ENCODE measurements at places on chromosomes 5 and 9.

- DNase-seq, result no peak
Measured at GRCh38 chr5:44329716-44330115, 59.5 kb downstream of the FGF10 start.

DNA sequence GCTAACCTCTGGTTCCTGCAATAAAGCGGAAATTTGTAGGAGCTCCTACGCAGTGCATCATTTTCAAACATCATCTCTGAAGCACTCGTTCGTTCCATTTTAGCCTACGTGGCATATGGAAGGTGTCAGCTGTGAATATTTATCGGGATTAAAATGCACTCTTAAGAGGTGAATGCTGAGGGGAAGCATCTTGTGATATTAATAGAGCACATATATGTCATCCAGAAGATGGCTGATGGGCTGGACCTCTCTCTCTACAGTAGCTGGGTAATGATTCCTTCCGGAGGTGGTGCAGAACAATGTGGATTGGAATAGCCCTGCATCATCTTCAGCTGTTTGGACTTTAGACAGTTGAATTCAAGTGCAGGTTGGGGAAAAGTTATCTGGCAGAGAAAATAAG lies 478.7 kb downstream of the DMAC1 start:
- no peak for DNase-seq

DNA sequence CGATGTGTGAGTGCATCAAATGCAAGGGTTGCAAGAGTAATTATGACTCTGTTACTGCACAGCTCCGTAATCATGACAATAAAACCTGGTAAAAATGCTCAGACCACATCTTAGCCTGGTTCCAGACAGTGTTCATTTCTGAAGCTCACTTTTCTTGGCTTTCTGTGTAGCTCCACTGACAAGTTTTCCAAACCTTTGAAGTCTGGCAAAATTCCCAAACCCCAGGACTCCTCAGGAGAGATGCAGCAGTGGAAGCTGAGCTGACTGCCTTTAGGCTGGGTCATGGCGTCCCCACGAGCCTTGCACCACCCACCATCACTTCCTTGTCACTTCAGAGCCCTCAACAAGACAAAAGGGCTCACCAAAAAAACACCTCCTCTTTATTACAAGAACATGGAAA lies 131.6 kb upstream of the TAS2R1 start:
- DNase-seq, result no peak

GRCh38 chr5:32165597-32165996 lies 8.5 kb downstream of the GOLPH3 start:
- no peak for DNase-seq

- no peak for DNase-seq
Measured at GRCh38 chr5:41414598-41414997, 95.8 kb downstream of the PLCXD3 start.

GRCh38 chr9:34331196-34331595 lies 1.8 kb downstream of the NUDT2 start:
- no peak for DNase-seq

DNA sequence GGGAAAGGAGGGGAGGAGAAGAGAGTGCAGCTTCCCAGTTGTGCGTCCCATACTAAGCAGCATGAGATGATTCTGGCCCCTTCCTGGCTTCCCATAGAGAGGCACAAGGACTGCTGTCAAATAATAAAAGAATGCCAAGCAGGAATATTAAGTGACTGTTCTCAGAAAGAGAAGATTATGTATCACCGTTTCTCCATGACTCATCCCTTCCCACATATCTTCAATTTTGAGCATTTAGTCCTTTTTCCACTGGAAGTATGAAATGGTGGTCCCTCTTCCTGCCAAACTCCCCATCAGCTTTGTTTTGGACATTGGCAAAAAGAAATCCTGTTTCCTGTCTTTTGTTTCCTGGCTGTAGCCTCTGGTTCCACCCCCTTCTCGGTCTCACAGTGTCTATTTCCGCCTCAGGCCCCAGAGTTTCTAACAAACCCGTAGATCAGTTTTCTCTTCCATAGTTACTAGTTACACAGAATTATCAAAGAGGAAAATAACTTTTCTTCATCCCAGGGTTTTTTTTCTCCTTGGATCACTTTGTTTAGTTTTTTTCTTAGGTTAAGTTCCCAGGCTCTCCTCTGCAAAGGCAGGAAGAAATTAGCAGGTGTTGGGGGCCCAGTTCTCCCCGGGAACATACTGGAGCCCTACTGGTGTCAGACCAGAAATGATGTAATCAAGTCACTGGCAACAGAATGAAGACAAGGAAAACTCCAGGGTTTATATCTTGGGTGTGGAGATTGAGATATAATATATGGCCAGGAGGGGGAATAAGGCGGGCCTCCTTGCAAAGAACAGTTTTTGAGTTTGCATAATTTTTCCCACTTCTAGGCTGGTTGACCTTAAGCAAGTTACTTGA lies 26.4 kb upstream of the ARHGAP26 start:
- no peak for DNase-seq

GRCh38 chr5:155485386-155485785 lies 471.8 kb downstream of the KIF4B start:
- no peak for DNase-seq

DNA sequence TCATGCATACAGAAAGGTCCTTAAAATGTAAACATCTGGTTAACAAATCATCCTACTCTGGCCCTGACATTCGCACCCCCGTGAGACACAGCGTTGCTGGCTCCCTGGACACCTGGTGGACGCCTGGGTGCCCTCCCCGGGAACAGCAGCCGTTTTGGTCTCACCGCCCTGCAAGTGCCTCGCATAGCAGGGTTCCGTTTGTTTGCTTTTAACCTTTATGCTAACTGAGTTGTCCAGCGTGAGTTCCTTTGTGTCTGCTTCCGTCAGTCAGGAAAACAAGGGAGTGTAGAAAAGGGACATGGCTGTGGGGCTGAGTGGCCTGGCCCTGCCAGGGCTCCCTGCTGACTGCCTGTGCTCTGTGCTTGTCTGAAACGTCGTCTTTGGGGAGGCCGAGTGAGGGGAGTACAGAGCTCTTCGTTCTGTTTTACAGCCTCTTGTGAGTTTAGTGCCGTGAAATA lies 91.8 kb upstream of the CACNA1B start:
- DNase-seq, result no peak

GRCh38 chr9:76374783-76375559 lies 19.3 kb downstream of the RFK start:
- no peak for DNase-seq

DNA sequence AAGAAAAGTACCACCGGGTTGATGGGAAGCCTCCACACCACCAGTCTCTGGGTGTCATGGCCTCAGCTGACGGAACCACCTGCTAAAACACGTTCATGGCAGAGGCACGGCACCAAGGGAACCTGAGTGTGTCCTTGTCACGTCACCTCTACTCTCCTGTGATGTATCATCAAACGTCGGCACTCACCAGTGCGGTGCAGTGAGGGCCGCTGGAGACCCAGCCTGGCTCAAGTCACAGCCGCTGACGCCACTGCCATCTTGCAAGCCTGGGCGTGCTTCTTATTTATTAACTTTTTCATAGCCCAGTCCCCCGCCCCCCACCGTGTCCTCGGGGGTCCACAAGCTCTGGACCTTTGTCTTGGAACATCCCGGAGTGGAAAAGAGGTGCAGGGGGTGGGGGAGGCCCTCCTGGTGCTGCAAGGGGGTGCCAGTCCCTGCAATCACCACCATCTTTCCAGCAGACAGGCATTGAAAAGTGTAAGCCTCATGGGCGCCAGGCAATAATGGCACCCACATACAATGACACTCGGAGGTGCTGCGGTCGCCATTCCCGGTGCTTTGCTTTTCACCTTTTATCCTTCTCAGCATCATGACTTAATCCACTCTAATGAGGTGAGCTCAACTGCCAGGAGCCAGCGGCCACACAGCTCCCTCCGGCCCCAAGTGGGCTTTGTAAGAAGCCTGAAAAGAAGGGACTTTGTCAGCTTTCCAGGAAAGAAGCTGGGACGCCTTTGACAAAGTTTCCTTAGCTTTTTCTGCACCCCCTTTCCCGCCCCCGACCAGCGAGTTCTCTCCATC lies 202.3 kb upstream of the IRX1 start:
- DNase-seq, result no peak

GRCh38 chr5:168313596-168314204 lies 22.3 kb downstream of the WWC1 start:
- DNase-seq, result no peak

- no peak for DNase-seq
Measured at GRCh38 chr9:5624655-5625054, 4.3 kb upstream of the RIC1 start.

DNA sequence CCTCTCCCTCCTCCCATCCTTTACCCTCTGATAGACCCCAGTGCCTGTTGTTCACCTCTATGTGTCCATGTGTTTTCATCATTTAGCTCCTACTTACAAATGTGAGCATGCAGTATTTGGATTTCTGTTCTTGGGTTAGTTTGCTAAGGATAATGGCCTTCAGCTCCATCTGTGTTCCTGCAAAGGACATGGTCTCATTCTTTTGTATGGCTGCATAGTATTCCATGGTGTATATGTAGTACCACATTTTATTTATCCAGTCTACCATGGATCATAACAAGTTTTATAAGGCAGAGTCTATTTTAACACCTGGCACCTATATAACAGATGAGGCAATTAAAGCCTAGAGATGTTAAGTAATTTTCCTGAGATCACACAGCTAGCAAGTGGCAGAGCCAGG lies 7.4 kb downstream of the YTHDC2 start:
- no peak for DNase-seq

DNA sequence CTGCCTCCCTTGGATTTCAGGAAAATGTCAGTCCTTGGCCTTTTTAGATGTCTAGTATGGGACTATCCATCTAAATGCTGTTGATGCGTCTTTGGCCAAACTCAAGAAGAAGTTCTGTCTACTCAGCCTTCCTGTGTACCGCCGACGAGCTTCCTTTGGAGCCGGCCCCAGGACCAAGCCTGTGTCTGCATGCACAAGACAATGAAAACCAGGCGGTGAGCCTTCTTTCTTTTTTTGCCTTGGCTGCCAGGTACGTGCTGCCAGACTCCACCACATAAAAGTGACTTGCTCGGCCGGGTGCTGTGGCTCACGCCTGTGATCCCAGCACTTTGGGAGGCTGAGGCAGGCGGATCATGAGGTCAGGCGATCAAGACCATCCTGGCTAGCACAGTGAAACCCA lies 6.0 kb upstream of the NEURL1B start:
- DNase-seq, result no peak

DNA sequence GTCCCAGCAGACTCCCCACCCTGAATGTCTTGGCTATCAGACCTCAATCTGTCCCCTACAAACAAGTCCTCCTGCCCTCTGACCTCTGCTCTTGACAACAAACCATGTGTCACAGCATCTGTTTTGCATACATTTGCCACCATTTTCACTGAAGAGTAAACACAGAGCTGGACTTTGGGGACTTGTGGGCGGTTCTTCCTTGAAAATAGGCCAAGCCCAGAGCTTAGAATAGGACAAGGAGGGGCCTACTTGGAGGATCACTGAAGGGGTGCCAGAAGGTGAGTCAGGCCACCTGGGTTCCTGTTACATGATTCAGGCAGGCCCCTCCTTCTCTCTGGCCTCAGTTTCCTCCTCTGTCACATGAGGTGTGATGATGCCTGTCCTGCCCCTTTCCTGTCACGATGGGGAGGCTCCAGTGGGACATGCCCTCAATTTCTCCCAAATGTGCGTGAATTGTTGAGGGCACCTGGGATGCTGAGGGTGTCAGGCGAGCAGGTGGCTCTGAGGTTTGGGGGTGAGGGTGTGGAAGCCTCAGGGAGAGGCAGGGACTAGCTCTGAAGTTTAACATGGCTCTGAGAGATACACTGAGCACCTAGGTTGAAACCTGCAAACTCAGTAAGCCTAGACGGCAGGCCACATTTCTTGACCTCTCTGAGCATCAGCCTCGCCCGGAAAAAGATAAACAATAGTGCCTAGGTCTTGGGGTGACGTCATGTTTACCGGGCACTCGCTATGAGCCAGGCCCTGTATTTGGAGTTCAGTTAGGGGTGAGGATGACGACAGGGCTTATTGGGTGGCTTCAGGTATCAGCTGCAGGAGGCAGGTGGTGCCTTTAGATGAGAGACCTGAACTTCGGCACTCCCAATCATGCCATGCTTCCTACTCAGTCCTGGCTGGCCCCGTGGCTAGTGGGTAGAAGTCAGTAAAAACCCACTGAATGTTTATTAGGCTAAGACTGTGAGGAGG lies 107.6 kb upstream of the PITX1 start:
- DNase-seq, result no peak

- DNase-seq, result no peak
Measured at GRCh38 chr5:107199756-107200155, 471.0 kb downstream of the EFNA5 start.

- no peak for DNase-seq
Measured at GRCh38 chr5:136070486-136071285, 41.9 kb downstream of the TGFBI start.

GRCh38 chr9:136247947-136248637 lies 2.5 kb upstream of the QSOX2 start:
- DNase-seq, result no peak

DNA sequence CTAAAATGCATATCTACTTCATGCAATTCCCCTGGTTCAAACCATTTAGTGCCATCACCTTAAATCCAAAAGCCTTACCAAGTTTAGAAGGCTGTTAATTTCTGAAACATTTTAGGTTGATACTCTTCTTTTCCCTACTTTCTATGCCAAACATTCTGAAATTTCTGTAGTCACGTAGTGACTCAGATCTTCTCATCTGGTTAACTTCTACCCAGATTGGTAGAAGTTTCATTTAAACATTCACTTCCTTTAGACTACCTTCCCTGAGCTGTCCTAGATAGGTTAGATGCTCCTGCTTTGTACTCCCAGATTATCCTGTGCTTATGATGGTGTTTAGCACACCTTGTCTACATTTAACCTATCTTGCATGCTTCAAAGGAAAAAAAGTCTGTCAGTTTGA lies 9.9 kb downstream of the RAD50 start:
- no peak for DNase-seq

DNA sequence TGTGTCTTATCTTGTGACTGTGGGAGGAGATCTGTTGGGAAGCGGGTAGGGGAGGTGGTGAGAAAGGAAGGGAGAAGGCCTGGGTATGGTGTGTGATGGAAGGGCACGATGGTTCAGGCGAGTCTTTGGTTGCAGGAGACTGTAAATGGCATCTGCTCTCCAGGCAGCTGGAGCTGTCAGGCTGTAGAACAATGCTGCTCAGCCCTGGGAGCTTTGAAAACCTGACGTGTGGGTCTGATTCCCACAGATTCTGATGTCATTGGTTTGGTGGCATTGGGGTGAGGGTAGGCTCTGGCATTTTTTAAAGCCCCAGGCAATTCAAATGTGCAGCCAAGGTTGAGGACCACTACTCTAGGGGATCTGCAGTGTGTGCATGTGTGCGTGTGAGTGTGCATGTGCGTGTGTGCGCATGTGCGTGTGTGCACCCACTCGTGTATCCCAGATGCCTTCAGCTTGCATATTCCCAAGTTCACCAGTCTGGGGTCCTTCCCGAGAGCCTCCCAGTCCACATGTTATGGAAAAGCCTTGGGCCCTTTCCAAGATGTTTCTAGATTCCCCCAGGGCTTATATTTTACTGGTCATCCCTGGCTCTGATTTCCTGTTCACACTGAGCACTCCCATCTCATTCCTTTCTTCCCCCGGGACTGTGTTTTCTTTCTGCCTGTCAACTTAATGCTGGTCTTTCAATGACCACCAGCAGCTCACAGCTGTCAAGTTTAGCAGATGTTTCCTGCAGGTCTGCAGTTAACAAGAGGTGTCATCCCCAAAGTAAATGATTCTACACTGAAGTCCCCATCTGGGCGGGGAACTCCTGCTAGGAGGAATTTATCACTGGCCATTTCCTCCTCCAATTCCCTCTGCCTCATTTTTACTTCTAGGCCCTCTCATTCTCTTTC lies 34.0 kb downstream of the BOD1 start:
- DNase-seq, result no peak

- no peak for DNase-seq
Measured at GRCh38 chr5:145467446-145467845, 367.7 kb downstream of the PRELID2 start.
